ENCODE measurements at places on chromosomes 12 and 14.

GRCh38 chr14:91830777-91831176 lies 36.6 kb downstream of the TC2N start:
- no peak for DNase-seq

GRCh38 chr14:26835979-26836570 lies 238.2 kb upstream of the NOVA1 start:
- no peak for DNase-seq

- no peak for DNase-seq
Measured at GRCh38 chr14:80017795-80018194, 193.5 kb downstream of the DIO2 start.

- DNase-seq, result no peak
Measured at GRCh38 chr14:69042787-69043444, 63.8 kb upstream of the ACTN1 start.

GRCh38 chr14:71022939-71023338 lies 115.7 kb downstream of the PCNX1 start:
- no peak for DNase-seq

DNA sequence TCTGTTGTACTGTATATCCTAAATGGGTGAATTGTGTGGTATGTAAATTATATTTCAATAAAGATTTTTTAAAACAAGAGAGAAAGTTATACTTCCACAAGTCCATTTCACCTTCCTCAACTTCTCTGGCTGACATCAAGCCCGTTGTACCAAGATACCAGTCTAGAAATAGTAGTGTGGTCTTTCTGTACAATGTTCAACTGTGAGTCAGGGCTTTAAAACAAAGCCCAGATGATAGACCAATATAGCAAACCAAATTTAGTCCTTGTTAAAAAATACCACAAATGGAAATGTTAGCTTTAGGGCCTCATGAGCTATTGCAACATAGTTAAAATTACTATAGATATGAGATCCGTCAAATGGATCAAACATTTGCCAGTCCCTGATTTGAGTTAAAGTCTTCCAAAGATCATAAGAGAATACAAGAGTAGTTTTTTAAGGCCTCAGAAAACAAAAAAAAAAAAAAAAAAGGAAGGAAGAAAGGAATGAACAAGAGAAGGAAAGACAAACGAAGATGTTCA lies 49.0 kb upstream of the EGLN3 start:
- no peak for DNase-seq

DNA sequence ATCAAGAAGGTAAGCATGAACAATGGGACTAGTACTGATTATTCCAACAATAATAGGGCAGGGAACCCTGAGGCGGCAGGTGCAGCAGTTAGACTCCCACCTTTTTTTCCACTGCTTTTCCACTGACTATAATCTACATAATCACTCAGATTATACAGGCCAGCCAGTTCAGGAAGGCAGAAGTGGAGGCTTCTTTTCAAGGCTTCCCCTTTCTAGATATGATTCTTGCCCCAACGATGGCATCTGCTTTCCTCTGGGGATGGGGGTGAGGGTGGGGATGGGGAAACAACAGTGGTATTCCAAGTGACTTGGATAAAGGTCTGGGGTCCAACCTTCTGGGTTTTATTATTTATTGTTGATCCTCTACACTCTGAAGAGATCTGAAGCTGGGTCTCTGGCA lies 331 bp downstream of the NCKAP1L start:
- no peak for DNase-seq

GRCh38 chr14:89184952-89185351 lies 232.1 kb downstream of the FOXN3 start:
- no peak for DNase-seq

- DNase-seq, result no peak
Measured at GRCh38 chr14:71466946-71467345, 465.3 kb upstream of the RGS6 start.

- DNase-seq, result no peak
Measured at GRCh38 chr12:125029761-125030358, 35.4 kb upstream of the AACS start.

DNA sequence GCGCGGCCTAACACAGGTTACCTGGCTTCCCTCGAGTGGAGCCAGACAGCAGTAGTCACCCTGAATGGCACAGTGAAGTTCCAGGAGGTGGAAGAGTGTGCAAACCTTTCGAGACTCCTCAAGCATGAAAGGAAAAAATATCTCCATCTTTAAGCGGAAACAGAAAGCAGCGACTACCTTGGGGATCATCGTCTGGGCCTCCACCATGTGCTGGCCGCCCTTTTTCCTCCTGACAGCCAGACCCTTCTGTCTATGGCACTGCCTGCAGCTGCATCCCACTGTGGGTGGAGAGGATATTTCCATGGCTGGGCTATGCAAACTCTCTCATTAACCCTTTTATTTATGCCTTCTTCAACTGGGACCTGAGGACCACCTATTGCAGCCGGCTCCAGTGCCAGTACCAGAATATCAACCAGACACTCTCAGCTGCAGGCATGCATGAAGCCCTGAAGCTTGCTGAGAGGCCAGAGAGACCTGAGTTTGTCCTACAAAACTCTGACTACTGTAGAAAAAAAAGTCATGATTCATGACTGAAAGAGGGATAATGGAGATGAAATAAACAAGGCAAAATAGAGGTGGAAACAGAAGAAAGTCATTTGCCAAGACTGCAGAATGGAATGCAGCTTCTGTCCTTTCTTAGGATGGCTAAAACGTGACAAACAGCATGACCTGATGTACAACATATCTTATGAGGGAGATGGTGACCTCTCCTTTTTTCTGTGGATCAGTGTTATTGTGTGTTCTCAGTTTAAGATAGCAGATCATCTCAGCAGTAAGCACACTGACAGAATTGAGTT lies 2.4 kb upstream of the HEBP1 start:
- no peak for DNase-seq

DNA sequence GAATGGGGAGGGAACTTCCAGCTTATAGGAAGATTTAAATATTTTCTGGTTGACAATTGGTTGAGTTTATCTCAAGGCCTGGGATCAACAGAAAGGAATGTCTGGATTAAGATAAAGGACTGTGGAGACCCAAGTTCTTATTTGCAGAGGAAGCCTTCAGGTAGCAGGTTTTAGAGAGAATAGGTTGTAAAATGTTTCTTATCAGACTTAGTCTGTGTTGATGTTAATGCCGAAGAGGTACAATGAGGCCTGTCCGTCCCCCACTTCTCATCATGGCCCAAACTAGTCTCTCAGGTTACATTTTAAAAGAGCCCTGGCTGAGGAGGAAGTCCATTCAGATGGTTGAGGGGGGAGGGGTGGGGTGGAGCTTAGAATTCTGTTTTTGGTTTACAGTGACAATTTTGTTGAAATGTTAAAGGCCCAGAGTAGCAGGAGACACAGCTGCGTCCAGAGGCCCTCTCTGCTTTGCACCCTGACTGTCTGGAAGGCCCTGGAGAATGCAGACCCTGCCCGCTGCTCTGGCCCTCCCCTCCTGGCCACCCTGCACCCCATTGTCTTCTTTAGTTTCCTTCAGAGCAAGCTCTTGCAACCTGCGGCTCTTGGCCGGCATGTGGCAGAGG lies 672.5 kb upstream of the TMEM132C start:
- DNase-seq, result no peak

GRCh38 chr12:66848967-66849366 lies 170.1 kb upstream of the GRIP1 start:
- DNase-seq, result no peak

- no peak for DNase-seq
Measured at GRCh38 chr14:24900269-24901100, 149.5 kb downstream of the STXBP6 start.

DNA sequence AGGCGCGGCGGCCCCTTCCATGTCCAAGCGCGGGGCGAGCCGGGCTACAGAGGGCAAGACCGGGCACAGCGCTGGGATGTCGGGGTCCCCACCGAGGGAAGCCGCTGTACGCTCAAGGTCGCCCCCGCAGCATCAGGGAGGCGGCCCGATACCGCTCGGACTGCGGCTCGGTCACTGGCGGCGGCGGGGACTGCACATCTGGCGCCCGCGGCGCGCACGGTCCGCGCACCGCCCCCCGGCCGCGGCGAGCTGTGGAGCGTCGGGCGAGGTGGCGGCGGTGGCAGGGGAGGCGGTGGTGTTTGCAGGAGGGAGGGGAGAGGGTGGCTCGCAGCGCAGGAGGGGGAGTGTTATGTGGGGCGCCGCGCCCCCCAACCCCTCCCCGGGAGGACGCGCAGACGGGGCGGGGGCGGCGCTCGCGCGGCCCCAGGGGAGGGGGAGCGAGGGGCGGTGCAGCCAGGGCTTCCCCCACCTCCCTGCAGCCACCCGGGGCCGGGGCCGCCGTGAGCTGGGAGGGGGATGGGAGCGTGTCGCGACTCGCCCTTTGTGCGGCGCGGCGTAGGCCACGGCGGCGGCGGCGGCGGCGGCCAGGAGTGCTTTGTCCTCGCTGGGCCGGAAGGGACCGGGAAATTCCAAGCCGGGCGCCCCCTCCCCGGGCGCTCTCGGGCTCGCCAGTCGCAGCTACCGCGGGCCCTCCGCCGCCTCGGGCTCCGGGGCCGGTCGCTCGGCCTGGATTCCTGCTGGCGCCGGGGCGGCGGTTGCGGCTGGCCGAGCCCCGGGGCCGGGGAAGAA lies at the start of gene NUAK1:
TSS of gene NUAK1 (minus strand) at position 322 of the 789 bp plus-strand sequence. CDS start at position 21, 301 bp downstream.
- DNase-seq, result no peak

DNA sequence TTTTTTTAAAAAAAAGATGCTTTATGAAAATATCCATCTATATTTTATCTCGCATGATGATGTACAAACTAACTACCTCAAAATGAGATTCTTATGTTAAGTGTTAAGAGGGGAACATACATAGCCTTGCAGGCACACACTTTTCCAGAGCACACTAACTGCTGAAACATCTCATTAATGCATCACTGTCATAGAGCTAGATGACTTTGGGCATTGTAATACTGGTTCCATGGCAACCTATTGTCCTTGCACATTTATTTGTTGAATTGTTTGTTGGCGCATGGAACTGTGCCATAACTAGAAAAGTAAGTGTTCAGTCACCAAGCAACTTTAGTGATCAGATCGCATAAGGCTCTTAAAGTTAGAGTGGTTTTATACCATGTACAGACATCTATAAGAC lies 348.3 kb downstream of the GALC start:
- DNase-seq, result no peak

GRCh38 chr14:71621276-71621675 lies 311.0 kb upstream of the RGS6 start:
- no peak for DNase-seq

DNA sequence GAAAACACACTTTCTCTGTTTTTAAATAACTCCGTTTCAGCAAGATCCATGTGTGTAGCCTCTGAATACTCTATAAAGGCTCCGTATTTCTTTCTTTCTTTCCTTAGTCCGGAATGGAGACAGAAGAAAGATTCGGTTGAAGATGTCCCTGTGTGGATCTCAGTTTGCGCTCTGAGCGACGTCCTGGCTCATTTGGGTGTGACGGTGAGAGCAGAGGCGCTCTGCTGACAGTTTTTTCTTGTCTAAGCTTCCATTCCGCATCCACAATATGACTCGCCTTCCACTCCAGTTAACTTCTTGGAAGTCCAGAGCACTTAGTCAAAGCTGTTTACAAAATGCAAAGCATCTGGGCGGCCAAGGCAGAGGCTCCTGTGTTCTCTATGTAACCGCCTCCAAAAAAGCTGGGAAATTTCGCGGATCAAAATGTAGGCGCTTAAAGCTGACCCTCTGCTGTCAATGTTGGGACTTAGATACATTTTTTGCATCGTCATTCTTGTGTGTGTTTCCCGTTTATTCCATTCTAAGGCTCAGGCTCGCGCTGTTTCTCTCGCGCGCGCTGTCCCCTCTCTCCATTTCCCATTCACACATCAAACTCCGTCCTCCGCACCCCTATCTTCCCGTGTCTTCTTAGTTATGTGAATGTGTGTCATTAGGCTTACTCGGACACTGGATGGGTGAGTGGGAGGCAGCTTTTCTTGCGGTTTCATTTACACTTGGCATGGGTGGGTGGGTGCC lies 880 bp upstream of the FLRT2 start:
- DNase-seq, result no peak

DNA sequence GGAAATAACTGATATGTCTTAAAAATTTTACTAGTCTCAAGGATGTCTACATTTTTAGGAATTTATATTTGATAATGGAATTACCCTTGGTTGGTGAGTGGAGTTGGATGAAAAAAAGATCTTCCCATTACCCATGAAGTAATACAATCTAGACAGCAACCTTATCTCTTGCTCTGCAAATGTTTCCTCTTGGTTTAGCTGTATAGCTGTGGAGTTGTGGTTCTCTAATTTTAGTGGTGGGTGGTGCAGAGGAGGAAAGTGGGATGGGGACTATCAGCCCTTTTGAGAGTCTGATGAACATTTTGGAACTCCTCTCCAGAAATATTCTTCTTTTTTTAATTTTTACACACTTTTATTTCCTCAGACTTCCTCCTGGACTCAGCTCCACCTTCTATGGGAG lies 17.1 kb downstream of the SPX start:
- no peak for DNase-seq

DNA sequence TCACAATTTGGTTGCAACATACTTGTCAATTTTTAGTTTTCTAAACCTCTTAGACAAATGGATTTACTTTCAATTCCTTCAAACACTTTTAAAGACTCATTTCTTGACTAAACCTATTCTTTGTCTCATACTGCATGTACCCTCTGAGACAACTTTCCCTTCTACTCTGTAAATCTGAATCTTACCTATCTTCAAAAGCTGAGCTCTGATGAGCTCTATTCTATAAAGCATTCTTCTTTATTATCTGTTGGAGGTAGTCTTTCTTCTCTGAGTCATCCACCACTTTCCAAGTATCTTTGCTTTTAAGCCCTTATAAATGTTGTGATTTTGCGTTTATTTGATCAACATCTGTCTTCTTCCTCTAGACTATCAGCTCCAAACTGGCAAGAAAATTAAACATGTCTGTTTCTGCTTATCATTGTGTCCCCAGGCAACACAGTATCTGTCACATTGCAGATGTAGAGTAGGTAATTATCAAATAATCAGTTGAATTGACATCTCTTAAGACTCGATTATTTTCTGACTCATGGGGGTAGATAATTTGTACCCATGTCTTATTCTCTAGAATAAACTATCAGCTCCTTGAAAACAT lies 265.6 kb upstream of the FAR2 start:
- DNase-seq, result no peak

GRCh38 chr12:124470139-124470538 lies 97.3 kb downstream of the NCOR2 start:
- no peak for DNase-seq

DNA sequence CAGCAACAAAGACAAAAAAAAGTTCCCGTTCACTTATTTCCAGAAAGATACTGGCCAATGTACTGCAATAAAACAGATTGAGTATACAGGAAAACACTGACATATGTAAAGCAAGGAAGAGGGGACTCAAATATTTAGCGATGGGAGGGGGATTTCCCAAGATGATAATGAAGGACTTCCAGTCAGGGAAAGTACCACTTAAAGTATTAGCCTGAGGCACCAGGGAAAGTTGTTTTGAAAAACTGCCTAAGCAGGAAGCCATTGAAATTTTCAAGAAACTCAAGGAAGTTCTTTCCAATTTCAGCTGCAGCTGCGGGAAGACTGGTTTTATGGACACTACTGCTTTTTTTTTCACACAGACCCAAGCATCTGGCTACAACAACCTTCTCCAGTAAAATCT lies 1007.4 kb upstream of the NOVA1 start:
- DNase-seq, result no peak
